ENCODE measurements at places on chromosomes 11 and 22.

DNA sequence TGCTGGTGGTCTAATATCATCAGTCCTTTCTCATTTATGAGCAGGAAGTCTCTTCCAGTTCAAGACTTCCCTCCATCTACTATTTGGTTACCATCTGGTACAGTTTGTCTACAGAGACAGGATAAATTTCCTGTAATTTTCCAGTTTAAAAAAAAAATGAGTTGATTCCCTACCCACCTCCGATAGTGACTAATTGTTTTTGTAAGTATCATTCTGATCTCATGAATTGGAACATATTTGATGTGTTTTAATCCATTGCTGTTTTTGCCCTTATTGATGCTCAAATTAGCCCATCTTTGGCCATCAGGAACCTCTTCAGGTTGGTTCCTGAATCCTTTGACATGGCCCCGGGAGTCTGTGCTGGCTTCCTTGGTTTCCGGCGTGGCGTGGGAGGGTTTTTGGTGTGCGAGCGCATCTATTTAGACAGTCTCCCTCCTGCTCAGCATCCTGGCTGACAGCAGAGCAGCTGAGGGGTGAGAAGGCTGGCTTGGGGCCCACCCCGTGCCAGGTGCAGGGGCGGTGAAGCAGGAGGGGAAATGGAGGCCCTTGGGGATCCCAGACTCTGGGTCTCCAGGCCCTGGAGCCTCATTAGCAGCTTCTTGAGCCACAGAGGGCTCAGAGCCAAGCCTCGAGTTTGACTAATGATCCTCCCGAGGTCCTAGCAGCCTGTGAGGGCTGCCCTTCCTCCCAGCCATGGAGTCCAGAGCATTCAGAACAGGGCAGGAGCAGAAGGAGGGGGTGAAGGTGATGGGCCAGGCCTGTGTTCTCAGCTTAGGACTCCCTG lies 6.8 kb downstream of the OMP start:
- DNase-seq: no peak

DNA sequence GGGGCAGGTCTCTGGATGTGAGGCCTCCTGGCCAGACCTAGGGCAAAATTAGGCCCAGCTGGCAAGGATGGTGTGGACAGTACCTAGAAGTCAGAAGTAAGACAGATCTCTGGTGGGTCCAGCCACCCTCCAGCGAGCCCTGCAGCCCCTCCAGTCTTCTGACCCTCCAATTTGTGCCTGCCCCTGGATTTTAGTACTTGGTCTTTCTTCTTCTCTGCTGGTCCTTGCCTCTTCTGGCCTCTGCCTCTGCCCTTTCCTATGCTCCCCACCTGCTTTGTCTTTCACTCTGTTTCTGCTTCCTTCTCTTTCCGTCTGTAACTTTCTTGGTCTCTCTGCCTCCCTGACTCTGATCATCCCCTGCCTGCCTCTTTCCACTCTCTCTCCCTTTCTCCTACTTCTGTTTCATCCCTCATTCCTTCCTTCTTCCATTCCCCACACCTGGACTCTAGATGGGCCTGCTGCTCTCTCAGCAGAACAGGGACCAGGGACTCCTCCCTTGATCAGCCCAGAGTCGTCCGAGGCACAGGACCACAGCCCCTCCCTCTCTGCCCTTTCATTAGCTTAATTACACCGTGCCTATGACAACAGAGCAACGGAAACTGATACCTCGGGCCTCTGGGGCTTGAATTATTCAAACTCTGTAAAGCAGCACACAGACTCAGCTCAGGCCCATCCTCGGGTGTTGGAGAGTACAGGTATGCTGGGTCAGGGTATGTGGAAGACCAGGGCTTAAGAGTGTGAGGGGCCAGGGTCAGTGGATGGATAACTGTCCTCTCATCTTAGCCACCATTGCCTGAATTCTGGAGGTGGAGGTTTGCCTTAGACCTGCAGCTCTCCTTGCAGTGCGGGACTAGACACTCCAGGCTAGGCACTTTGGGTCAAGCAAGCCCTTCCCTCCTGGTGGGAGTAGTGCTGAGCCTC lies at the start of gene CHRNA10:
Gene CHRNA10, minus strand, starts transcription at position 51 of the 921 bp plus-strand sequence. CDS start 72 bp downstream, outside the sequence.
- DNase-seq: no peak

DNA sequence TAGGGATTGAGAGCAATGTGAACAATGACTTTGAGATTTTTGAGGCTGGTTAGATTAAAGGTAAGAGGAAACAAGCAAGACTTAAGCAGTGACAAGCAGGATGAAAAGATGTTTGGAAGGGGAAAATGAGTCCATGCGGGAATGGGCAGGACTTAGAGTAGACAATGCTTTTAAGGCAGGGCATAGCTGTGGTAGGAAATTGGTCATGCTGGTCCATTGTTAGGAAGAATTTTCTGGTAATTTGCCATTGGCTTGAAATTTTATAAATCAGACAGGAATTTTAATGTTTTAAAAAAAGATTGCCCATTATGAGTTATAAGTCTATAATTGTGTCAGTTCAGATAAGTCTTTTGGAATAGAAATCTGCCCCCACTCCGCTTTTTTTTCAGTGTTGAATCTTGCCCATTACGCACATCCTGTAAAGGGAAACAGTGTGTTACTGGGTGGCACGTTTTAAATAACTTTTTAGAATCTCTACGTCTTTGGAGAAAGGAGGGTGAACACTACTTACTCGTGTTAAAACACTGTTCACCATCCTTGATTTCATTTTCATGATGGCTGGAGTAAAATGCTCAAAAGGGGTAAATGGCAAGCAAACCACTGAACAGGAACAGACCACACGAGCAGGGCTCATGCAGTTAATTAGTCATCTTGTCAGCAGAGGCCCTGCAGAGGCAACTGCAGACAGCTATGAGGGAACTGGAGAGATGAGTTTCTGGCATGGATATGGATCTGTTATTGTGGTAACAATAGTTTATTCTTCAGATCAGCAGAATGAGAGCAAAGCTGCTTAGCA lies 25.0 kb downstream of the SWAP70 start:
- no peak for DNase-seq

- no peak for DNase-seq
These were observed 129.1 kb upstream of the ARHGAP42 start for GRCh38 chr11:100557830-100558611.

- DNase-seq: peak; percentile 5
These were observed 111.2 kb downstream of the MRTFA start for GRCh38 chr22:40525250-40525884.

DNA sequence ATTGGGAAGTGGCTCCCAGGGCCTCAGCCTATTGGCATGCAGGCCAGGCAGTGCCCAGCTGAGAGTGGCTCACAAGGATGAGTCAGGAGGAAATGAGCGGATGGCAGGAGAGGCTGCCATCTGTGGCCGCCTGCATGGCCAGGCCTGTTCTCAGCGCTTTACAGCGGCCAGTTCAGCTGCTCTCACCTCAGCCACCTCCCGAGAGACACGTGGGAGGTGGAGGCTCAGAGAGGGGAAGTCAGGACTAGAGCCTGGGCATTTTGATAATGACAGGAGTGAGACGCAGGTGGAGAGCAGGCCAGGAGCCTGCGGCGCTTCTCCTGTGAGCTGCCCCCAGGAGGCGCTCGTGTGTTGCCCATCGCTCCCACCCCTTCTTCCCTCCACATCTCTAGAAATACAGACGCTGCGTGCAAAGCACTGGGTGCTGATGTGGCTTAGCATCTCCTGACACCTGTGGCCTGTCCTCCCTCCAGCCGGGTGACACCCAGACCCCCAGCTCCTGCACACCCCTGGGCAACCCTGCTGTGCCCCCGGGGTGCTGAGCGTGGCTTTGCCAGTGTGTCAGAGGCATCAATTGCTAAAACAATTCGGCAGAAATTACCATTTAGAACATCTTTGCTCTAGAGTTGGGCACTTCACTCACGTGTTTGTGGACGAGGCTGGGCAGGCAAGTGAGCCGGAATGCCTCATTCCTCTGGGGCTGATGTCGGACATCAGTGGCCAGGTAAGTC lies 21.4 kb upstream of the PANX2 start:
- DNase-seq: peak; percentile 41

DNA sequence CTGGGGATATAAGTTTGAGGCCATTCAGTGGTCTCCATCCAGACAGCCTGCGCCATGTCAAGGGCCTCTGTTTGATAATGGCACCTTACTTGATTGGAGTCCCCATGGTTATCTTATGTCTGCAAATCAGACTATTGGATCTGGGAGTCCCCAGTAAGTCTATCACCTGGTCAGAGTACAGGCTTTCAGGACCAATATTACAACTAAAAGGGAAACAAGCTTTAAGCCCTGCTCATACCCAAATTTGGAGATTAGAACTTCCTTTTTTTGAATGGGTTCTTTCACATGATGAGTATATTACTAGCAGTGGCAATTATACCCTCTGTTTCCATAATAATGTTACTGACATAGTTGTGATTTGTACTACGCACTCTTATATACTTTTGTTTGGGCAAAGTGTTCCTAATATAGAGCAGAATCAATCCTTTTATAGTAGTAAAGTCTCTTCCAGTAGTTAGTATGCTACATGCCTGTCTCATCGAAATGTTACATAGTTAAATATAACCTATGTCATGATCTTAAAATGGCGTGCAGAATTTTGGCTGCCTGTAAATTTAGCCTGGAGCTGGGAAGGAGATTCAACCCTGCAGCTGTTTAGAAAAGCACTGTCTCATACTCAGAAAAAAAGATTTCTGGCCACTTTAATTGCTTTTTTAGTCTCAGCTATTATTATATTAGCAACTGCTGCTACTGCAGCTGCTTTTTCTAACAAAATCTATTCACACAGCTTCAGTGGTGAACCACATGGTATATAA lies 4.9 kb downstream of the MS4A15 start:
- DNase-seq: no peak

- DNase-seq: no peak
These were observed 46.1 kb downstream of the PHF21A start for GRCh38 chr11:46075168-46075567.
